ENCODE measurements at places on chromosomes 12 and 14.

DNA sequence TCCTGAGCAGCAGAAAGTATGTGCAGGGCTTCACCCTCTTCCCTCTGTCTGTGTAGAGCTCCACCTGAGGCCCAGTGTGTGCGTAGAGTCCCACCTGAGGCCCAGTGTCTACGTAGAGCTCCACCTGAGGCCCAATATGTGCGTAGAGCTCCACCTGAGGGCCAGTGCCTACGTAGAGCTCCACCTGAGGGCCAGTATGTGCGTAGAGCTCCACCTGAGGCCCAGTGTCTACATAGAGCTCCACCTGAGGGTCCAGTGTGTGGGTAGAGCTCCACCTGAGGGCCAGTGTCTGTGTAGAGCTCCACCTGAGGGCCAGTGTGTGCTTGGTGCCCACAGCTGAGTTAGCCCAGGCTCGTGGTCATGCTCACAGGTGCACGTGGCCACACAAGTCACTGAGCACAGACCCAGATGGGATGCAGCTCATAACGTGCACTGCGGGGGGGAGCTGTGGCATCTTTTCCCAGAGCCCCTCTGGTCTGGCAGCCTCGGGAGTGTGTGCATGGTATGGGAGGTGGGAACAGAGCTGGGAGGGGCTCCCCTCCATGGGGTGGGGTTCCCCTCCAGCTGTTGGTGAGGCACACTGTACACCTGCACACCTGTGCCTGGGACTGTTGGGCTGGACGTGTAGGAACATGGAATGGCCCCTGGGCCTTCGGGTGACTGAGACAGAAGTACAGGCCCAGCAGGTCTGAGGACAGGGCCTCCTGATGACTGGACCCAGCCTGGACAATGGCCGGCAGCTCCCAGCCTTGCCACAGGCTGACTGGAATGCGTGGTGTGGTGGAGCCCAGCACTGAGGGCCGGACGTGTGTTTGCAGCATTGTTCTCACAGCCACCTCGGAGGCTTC lies 20.1 kb downstream of the PACS2 start:
- no peak for DNase-seq

DNA sequence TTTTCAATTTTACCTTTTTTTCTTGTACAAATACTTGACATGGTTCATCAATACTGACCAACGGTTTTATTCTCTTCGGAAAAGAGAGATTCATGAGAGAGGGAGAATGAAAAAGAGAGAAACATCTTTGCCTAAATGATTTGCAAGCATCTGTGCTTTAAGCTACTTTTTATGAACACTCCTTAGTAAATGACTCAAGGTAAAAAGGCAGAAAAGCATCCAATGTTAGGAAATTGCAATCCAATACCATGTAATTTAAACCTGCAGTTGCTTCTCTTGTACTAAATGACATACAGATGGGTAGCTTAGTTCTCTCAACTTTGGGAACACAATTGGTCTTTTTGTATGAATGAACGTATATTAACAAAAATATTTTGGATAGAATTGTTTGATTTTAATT lies 46.1 kb downstream of the MSRB3 start:
- no peak for DNase-seq

GRCh38 chr14:104440297-104440956 lies 139.1 kb upstream of the C14orf180 start:
- no peak for DNase-seq

DNA sequence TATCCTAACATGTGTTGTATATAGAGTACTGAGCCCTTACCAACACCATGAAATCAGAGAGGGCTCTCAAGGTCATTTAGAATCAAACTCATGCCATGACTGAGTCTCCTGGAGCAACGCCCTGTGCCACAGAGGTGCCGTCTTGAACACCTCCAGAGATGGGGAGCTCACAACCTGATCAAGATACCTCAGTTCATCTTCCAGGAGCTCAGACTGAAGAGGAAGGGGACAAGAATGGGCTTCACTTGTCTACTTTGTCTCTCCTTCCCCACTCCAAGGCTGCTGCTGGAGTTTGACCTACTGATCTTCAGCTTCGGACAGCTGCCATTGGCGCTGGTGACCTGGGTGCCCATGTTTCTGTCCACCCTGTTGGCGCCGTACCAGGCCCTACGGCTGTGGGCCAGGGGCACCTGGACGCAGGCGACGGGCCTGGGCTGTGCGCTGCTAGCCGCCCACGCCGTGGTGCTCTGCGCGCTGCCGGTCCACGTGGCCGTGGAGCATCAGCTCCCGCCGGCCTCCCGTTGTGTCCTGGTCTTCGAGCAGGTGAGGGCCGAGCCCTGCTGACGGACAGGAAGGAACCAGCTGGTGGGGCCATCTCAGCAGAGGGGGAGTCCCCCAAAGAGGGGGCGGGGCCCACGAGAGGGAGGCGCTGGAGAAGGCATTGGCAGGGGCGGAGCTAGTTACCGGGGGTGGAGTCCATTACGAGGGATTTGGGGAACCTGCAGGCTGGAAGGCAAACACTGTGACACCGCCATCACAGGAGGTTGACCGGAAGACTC lies 12.0 kb downstream of the SOAT2 start:
- DNase-seq, result no peak

- no peak for DNase-seq
Measured at GRCh38 chr14:103848175-103849077, 1.1 kb upstream of the PPP1R13B start.

DNA sequence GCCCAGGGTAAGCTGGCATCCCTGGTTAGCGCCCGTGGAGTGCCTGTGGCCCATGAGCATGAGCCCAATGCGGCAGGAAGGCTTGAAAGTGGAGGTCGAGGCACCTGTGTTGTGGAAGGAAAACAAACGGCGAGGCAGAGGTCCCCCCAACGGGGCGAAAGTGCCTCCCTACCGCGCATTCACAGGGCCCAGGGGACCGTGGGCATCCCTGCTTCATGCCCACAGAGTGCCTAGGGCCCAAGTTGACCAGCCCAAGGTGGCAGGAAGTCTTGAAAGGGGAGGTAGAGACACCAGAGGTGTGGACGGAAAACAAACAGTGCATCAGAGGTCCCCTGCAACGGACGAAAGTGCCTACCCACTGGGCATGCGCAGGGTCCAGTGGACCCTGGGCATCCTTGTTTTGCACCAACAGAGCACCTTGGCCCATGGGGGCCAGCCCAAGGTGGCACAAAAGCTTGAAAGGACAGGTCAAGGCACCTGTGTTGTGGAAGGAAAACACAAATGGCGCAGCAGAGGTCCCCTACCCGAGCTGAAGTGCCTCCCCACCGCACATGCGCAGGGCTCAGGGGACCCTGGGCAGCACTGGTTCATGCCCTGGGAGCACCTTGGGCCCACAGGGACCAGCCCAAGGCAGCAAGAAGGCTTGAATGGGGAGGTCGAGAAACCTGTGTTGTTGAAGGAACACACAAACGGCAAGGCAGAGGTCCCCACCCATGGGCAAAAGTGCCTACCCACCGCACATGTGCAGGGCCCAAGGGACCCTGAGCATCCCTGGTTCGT lies 377.5 kb downstream of the ALG10 start:
- DNase-seq, result no peak

- DNase-seq, result no peak
Measured at GRCh38 chr12:117707861-117708260, 260.9 kb downstream of the KSR2 start.

DNA sequence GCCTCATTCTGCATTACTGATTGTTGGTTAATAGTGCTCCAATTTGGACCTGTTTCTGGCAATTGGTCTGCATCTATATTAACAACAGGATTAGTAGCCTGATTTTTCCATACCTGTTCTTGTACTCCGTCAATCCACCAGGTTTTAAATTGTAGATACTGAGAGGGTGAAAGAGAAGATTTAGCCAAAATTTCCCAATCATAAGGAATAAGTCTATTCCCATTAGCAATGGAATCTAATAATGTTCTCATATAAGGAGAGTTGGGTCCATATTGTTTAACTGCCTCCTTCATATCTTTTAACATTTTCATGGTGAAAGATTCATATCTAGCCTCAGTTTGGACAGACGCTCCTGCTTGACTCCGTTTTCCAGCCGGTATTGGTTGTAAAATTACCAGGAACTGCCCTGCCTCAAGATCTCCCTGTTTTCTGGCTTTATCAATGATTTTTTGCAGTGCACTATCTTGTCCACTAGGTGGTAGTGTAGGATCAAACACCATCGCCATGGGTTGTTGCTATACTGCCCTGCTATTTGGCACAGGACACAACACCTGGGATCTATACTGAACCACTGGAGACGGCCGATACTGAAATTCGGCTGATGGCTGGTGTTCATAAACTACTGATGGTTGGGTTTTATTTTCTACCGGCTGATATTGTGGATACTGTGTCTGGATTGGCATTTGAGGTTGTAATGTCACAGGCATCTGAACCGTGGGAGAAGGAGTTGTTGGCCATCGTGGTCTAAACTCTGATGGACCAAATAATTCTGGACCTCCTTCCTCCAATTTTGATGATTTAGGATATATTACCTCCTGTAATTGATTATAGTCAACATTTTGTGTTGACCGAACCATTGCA lies 25.2 kb downstream of the DHRS4L2 start:
- no peak for DNase-seq

GRCh38 chr12:14956024-14956891 lies 5.1 kb downstream of the ARHGDIB start:
- no peak for DNase-seq

DNA sequence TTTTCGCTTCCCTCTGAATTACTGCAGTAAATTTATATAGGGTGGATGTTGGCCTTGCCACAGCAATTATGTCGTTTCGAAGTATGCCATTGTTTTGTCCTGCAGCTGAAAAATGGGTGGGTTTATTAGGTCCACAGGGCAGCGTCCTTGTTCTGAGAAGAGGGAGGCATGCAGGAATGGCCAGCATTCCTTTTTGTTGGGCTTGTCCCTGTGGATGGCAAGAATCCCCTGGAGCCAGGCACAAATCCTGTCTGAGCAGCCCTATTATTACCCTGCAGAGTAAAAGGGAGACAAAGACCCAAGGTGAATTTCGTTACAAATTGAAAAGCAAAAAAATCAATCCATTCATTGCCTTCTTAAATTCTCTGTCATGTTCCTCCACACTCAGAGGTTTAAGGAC lies 88.1 kb downstream of the CHST11 start:
- no peak for DNase-seq

GRCh38 chr12:2221030-2221621 lies 168.3 kb downstream of the CACNA1C start:
- DNase-seq, result no peak

DNA sequence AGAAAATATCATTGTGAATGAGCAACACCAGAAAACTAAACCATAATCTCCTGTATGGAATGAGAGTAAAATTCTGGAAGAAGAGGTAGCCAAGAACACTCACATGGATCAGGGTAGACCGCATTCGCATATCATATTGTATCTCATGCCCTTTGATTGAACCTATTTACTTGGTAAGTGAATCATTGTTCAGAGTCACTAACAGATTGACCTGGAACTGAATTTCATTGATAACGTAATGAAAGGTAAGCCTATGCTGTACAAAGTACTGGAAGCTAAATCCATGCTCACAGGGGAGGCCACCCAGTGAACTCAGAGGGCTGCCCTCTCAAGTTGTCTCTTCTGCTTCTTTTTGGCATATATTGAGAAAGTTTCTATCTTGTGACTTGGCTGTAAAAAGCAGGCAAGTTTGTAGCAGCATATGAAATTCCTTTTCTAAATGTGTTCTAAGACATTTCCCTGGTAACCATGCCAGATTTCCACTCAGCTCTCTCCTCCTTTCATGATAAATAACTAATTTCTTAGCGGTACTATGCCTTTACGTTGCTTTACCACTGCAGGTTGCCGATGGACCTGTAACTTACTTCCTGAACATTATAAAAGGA lies 91.4 kb downstream of the PLCZ1 start:
- DNase-seq, result no peak

GRCh38 chr14:68948686-68949600 lies 30.2 kb downstream of the ACTN1 start:
- DNase-seq, result no peak

DNA sequence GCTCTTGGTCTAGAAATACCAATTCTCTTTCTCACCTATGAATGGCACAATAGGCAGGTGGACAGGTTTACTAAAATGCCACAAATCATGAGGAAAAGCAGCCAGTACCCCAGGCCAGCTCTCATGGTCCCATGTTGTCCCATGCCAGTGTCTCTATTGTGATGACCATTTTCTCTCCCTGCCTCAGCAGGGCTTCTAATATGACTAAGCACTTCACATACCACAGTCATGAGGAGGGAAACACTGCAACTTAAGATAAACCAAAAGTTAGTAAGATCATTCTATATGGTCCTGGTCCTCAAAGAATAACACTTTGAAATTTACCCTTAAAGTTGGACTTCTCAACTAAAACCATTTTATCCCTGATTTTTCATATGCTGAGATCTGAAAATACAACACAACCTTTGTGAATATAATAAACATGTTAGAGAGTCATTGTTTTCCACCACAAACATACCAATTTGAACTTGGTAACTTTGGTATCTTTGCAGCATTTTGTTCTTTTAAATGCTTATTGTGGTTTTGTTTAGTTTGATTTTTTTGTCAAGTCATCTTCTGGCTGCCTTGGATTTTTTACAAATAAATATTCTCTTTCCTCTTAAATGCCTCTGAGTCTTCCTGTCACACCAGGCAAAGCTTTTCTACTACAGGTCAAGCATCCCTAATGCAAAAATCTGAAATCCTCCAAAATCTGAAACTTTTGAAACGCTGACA lies 3.6 kb downstream of the TTC5 start:
- no peak for DNase-seq

DNA sequence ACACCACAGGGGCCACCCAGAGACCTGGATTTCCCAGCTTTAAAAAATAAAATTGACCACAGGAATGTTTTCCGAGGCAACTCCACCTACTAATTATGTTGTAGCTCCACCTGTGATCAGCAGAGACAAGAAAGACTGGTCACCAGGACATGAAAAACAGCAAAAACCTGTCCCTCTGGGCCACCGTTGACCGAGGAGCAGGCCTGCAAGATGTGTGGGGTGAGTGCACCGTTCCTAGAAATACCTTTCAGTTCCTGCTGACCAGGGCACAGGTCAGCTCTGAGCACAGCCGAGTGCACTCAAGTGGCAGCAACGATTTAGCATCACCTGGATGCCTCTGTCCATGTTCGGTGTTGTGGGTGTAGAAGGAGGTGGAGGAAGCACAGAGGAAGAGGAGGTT lies 16.9 kb downstream of the FZD10 start:
- no peak for DNase-seq

- no peak for DNase-seq
Measured at GRCh38 chr12:68428724-68429501, 96.8 kb upstream of the MDM1 start.

- no peak for DNase-seq
Measured at GRCh38 chr12:47067771-47068431, 11.5 kb upstream of the PCED1B start.

GRCh38 chr12:70646850-70647249 lies 9.6 kb upstream of the PTPRB start:
- DNase-seq, result no peak

DNA sequence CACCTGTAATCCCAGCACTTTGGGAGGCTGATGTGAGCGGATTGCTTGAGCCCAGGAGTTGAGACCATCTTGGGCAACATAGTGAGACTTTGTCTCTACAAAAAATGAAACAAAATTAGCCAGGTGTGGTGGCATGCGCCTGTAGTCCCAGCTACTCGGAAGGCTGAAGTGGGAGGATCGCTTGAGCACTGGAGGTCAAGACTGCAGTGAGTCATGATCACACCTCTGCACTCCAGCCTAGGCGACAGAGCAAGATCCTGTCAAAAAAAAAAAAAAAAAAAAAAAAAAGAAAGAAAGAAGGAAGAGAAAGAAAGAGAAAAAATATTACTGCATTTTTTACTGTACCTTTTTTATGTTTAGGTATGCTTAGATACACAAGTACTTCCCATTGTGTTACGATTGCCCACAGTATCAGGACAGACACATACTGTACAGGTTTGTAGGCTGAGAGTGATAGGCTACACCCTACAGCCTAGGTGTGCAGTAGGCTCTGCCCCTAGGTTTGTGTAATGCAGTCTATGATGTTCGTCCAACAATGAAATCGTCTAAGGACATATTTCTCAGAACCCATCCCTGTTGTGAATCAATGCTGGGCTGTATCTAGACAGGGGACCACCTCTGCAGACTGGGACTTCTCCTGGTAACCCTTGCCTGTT lies 160.4 kb upstream of the PWP1 start:
- no peak for DNase-seq

All from stimulated activated CD8-positive, alpha-beta memory T cell treated with anti-CD3 and anti-CD28 coated beads, Interleukin-12 subunit alpha, Interleukin-12 subunit beta, amount 100 ng/mL, for 4 hours (primary cell).